Breast epithelium (tissue), 4 donors: ENCODE measurements at places on chromosomes 4 and X. TPM values are rescaled to one million over a fixed set of nuclear protein-coding genes. Genes with fewer than 3 reads are reported as not detected.

TREX2 gene
- 4.3 TPM for total RNA-seq

NPY1R gene
- 61.0 TPM for total RNA-seq

PPP4R3C gene
- total RNA-seq, result not detected

DNA sequence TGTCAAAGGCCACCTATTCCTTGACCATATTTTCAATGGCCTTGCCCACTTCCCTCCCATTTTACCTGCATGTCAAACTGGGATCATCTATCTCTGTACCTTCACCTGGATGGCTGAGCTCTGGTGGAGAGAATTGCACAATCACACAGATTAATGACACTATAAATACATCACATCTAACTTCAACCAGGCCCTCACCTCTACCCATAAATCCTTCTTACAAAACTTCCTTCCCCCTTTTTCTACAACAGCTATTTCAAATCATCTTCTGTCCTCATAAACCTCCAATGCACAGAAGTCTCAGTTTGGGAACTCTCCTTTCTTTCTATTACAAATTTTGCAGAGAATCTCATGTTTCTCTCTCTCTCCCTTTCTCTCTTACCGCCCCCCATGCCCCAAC is 9.2 kb downstream of the PALLD start:
- no peaks in the 10 kb centered on the region for H3K36me3 ChIP-seq
- no peak overlapping the region for H3K27ac ChIP-seq
- no peaks in the 10 kb centered on the region for H3K4me1 ChIP-seq
- H3K4me3 ChIP-seq, result no peak overlapping the region
- H3K27me3 ChIP-seq, result no peaks in the 10 kb centered on the region
- DNase-seq, result no peak

DNA sequence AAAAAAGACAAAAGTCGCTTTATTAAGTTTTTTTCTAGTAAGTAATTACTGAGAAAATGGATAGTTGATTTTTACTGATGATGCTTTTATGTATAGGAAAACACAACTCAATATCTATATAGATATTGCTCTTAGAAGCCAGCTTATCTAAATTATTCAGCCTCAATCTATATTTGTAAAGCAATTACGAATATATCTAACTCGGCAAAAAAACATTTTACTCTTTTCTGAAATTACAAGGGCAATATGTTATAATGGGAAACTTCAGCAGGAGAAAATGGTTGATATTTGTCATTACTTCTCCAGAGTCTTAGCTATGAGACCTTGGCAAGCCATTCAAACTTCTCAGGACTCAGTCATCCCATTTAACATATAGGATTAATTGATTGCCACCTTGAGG is 228.5 kb downstream of the SLC7A11 start:
- DNase-seq, result no peak
- no peaks in the 10 kb centered on the region for H3K4me1 ChIP-seq
- no peaks in the 10 kb centered on the region for H3K27me3 ChIP-seq
- no peaks in the 10 kb centered on the region for H3K36me3 ChIP-seq

- no peaks in the 10 kb centered on the region for H3K36me3 ChIP-seq
- no peak overlapping the region for H3K27ac ChIP-seq
- no peak for DNase-seq
- no peaks in the 10 kb centered on the region for H3K4me1 ChIP-seq
- no peaks in the 10 kb centered on the region for H3K27me3 ChIP-seq
Observed at GRCh38 chrX:115364670-115365069, 75.2 kb downstream of the LUZP4 start.

- DNase-seq, result no peak
- peaks cover 39% of the 10 kb centered on the region for H3K27me3 ChIP-seq
- H3K36me3 ChIP-seq, result no peaks in the 10 kb centered on the region
Observed at GRCh38 chrX:65522739-65523372, 11.7 kb downstream of the LAS1L start.

DNA sequence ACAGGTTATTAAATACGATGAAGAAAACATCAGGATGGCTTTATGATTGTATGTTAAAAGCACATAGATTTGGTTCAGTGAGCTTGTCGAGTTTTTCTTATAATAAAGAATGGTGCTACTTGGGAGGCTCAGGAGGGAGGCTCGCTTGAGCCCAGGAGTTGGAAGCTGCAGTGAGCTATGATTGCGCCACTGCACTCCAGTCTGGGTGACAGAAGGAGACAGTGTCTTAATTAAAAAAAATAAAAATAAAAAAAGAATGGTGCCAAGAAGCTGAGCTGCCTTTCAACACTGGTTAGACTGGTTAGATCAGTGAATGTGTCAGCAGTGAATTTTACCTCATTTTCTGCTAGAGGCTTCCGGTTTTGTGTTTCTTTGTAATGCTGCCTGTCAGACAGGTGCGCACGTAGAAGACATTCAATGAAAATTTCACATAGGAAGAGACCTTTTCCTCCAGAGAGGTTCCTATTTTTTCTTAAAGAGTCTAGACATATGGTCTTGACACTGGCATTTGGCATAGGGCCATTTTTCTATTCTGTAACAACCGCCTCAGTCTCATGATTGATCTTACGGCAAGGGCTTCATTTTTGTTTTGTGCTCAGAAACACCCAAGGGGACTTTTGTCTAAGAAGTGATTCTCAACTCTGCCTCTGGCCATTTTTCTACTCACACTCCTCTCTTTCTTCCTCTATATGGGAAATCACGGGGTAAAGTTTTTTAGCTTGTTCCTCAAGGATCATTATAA is 15.0 kb upstream of the ARSF start:
- H3K4me1 ChIP-seq, result no peaks in the 10 kb centered on the region
- peak overlapping the region; percentile 78 for H3K27ac ChIP-seq
- no peaks in the 10 kb centered on the region for H3K27me3 ChIP-seq
- H3K4me3 ChIP-seq, result no peak overlapping the region
- H3K36me3 ChIP-seq, result no peaks in the 10 kb centered on the region

- H3K4me3 ChIP-seq, result no peak overlapping the region
- H3K36me3 ChIP-seq, result no peaks in the 10 kb centered on the region
- no peaks in the 10 kb centered on the region for H3K4me1 ChIP-seq
Observed at GRCh38 chr4:182764137-182764536, 153.0 kb downstream of the DCTD start.

GRCh38 chr4:181970366-181970765 is 272.8 kb upstream of the TENM3 start:
- H3K36me3 ChIP-seq, result no peaks in the 10 kb centered on the region
- no peaks in the 10 kb centered on the region for H3K27me3 ChIP-seq
- H3K27ac ChIP-seq, result no peak overlapping the region

GRCh38 chr4:184066584-184067300 is 150.9 kb downstream of the ENPP6 start:
- H3K27ac ChIP-seq, result no peak overlapping the region
- H3K4me1 ChIP-seq, result no peaks in the 10 kb centered on the region
- H3K27me3 ChIP-seq, result no peaks in the 10 kb centered on the region
- no peaks in the 10 kb centered on the region for H3K36me3 ChIP-seq

DNA sequence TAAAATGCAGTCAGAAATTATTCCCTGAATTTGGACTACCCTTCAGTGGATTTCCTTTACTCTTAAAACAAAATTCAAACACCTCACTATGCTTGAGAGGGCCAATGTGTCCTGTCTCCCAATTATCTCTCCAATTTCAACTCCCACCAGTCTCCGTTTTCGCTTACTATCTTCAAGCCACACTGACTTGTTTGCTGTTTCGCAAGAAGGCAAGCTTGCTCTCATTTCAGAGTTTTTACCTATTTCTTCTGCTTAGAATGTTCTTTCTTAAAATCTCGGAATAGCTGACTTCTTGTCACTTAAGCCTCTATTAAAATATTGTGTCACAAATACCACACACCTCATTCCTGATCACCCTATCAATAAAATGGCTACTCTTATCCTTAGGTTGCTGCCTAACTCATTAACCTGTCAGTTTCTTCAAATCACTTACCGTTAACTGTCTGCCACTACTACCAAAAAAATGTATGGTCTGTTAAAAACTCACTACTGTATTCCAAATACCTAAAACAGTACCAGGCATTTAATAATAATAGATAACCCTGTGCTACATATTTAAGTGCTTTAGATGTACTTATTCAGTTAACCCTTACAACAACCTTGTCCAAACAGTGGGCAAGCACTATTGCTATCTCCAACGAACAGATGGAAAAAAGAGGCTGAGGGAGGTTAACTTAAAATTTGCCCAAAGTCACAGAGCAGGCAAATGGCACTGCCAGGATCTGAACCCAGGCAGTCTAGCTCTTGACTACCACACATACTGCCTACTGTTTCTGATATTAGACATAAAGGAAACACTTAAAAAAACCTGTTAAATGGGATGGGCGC is 2.9 kb downstream of the UBA6 start:
- H3K27me3 ChIP-seq, result no peaks in the 10 kb centered on the region
- H3K36me3 ChIP-seq, result no peaks in the 10 kb centered on the region
- no peaks in the 10 kb centered on the region for H3K4me1 ChIP-seq
- H3K4me3 ChIP-seq, result no peak overlapping the region

DNA sequence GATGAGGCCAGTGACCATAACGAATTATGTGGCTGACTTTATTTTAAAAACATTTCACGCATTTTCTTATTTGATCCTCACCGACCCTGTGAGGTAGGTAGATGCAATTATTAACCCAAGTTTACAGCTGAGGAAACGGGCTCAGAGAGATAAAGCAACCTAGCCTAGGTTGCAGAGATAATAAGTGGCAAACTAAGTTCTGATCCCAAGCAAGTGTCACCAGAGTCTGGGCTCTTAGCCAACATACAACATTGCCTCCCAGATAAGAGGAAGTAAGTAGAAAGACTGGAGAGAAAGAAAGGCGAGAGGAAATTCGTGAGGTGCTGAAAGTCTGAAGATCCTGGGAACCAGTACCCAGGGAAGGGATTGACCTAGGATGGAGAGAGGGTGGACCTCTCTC is 77.4 kb upstream of the GPR50 start:
- H3K27me3 ChIP-seq, result peaks cover 13% of the 10 kb centered on the region
- DNase-seq, result no peak
- no peaks in the 10 kb centered on the region for H3K4me1 ChIP-seq
- H3K27ac ChIP-seq, result no peak overlapping the region
- no peaks in the 10 kb centered on the region for H3K36me3 ChIP-seq

GRCh38 chr4:111802191-111802590 is 343.1 kb upstream of the FAM241A start:
- H3K36me3 ChIP-seq, result no peaks in the 10 kb centered on the region
- H3K27me3 ChIP-seq, result no peaks in the 10 kb centered on the region
- no peak for DNase-seq
- H3K4me3 ChIP-seq, result no peak overlapping the region

GRCh38 chrX:3268829-3269228 is 77.6 kb downstream of the MXRA5 start:
- H3K4me1 ChIP-seq, result no peaks in the 10 kb centered on the region
- H3K36me3 ChIP-seq, result no peaks in the 10 kb centered on the region
- no peak overlapping the region for H3K4me3 ChIP-seq
- H3K27ac ChIP-seq, result no peak overlapping the region
